ENCODE measurements at places on chromosomes 13 and 19. TPM values are rescaled to one million over a fixed set of nuclear protein-coding genes. Genes with fewer than 3 reads are reported as not detected.

The RXFP2 gene
- total RNA-seq: not detected

The NALCN gene
- 7.3 TPM for total RNA-seq

The TEAD2 gene
- 53.1 TPM for total RNA-seq

The C13orf42 gene
- total RNA-seq: not detected

The PDE4A gene
- total RNA-seq: 1.6 TPM

The CDADC1 gene
- 4.6 TPM for total RNA-seq

The LGI4 gene
- total RNA-seq: 0.09 TPM

The FSD1 gene
- total RNA-seq: 20.6 TPM

The ZNF763 gene
- total RNA-seq: 0.36 TPM

The SPIB gene
- total RNA-seq: not detected

The GGN gene
- total RNA-seq: 0.18 TPM

The UHRF1 gene
- total RNA-seq: 30.8 TPM

The NCR1 gene
- not detected for total RNA-seq

The NAPSA gene
- not detected for total RNA-seq

The NTF4 gene
- not detected for total RNA-seq

The KLHL1 gene
- not detected for total RNA-seq

The ATP12A gene
- not detected for total RNA-seq

The MBD3L3 gene
- total RNA-seq: not detected

The SIGLEC8 gene
- not detected for total RNA-seq

The FFAR2 gene
- total RNA-seq: not detected

The MISP gene
- total RNA-seq: under 0.01 TPM

The PSG5 gene
- total RNA-seq: not detected

The CCDC70 gene
- total RNA-seq: not detected

The SLITRK6 gene
- total RNA-seq: not detected

The MTMR6 gene
- 23.7 TPM for total RNA-seq

The PSG7 gene
- total RNA-seq: not detected

Data from endothelial cell of coronary artery (primary cell).